Cardiac septum (tissue), 1 donor: ENCODE measurements at places on chromosomes 13 and 19. TPM values are rescaled to one million over a fixed set of nuclear protein-coding genes. Genes with fewer than 3 reads are reported as not detected.

GRCh38 chr19:42601811-42602443 is 7.2 kb upstream of the CEACAM8 start:
- DNase-seq = no peak

KISS1R gene
- not detected for total RNA-seq

GSX1 gene
- not detected for total RNA-seq

DNA sequence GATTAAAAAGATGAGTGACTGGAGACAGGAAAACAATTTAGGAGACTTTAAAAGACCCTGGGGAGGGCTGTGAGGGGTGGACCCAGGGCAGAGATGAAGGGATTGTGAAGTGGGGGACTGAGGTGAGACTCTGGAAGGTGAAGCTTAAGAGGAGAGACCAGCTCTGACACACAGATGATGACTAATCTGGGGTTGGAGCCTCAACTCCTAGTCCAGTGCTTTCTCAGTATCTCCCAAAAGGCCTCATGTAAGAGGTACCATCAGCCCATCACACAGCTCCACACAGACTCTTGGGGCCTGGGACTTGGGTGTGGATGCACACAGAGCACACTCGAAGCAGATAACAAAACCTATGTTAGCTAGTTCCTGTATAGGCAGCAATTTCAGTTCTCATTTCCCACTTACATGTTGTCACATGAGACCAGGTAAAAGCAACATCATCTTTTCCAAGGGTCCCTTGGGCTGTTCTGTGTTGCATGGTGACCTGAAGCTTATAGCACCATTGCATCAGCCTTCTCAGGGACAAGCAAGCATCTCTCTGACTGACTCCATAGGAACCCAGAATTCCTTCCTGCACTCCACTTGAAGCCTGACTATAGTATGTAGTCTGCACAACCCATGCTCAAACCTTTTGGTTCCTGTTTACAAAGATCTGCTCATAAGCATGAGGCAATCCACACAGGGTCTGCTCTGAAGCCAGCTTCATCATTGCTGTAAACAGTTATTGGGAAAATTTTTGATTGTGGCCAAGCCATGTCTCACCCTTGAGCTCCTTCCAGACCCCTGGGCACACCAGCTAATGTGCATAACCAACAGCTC is 88.6 kb upstream of the MYCBP2 start:
- no peak for DNase-seq

DNA sequence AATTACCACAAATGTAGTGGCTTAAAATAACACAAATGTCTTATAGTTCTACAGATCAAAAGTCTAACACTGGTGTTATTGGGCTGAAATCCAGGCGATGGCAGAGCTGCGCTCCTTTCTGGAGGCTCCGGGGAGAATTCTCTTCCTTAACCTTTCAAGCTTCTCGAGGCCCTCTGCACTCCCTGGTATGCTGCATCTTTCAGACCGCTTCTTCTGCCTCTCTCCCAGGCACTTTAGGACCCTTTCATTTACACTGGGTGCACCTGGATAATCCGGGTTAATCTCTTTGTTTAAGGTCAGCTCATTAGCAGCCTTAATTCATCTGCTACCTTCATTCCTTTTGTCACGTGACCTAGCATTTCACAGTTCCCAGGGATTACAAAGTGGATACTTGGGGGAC is 211.3 kb upstream of the RFC3 start:
- DNase-seq = no peak

YIPF2 gene
- total RNA-seq = 20.8 TPM

LRRC25 gene
- 2.5 TPM for total RNA-seq

DNA sequence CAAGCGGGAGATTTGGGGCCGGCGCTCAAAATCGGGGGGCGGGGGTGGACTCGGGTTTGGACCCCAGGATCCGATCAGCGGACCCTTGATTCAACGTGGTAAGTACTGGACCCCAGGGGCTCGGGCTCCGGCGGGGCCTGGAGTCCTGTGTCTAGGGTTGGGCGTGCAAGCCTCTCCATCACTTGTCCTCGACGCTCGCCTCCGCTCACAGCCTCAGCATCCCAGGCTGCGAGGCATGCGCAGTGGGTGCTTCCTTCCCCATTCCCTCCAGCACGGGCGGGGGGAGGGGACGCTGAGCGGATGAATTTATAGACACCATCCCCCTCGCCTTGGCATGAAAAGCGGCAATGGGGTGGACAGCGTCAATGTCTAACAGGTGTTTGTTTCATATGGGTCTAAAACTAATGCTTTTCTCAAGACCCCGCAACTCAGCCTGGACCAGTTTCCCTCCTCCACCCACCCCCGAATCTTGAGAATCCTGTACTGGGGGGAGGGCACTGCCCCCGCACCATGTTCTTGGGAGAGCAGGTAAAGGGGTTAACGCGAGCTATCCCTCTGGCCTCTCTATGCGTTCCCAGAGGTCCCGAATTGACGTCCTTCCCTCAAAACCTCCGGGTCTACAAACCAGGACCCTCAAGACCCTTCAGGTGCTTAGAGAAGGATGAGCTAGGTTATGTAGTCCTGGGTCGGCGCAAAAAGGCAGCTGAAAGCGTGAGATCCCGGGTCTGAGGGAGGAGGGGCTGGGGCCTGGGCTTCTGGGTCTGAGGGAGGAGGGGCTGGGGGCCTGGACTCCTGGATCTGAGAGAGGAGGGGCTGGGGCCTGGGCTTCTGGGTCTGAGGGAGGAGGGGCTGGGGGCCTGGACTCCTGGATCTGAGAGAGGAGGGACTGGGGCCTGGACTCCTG is 579 bp downstream of the CPT1C start:
- no peak for DNase-seq

DNA sequence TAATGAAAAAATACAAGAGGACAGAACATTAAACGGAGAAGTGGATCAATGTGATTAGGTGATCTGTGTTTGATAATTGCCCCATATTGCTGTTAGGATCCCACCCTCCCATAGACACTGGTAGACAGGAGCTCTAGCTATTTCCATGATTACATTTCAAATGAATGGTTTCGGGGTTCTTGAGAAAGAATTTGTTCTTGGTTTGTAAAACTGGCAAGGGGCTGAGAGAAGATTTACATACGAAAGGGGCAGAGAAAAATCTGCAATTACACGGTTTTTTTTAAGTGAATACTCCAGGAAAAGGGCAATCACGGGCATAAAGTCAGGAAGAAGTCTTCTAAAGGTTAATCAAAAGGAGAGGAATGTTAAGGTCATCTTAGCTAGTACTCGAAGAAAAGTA is 2125.7 kb upstream of the PCDH20 start:
- no peak for DNase-seq

GRCh38 chr13:99346335-99347042 is 39.3 kb upstream of the GPR183 start:
- DNase-seq = no peak
